Aorta (tissue), 5 donors: ENCODE measurements at places on chromosomes 6 and 20. TPM values are rescaled to one million over a fixed set of nuclear protein-coding genes. Genes with fewer than 3 reads are reported as not detected.
A peak's percentile ranks its signal among the peaks of the same experiment; 100 is the strongest.

The POM121L2 gene
- not detected for polyA plus RNA-seq

DNA sequence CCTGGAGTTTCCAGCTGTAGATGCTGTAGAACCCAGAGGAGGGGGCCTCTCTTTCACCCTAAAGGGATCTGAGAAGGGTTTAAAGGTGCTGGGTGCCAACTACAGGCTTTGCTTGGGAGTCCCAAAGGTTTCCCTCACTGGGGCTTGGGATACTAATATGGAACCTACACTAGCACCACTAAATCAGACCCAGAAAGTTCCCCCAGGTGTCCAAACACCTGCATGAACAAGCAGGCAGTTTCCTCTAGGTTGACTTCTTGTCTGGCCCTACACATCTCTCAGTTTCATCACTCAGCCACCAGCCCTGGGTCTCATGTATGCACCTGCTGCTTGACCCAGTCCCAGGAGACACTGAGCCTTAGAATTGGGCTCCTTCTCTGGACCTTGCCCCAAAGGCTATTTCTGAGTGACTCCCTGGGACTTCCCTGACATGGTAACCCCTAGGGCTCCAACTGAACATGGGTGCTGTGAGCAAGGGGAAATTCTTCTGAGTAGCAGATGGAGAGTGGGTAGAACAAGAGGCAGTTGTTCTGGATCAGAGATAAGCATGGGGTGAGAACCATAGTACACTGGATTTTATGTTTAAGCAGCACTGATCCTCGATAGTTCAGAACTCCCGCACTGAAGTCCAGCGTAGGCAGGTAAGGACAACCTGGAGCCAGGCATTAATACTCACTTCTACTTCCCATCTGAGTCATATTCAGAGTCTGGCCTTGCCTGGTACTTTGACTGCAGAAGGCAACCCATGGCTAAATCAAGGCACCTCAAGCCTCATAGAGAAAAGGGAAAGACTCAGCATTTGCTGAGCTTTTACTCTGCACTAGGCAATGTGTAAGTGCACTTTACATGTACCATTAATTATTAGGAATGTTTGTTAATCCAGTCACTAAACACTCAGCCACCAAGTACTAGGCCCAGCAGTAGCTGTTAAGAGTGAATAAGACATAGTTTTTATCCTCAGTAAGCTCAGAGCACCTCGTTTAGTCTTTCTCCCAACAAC, 16.8 kb downstream of the BCL2L1 start:
- H3K27me3 ChIP-seq: no peaks in the 10 kb centered on the region
- no peak for DNase-seq
- H3K27ac ChIP-seq: peak overlapping the region; percentile 41
- no peak overlapping the region for H3K4me3 ChIP-seq

DNA sequence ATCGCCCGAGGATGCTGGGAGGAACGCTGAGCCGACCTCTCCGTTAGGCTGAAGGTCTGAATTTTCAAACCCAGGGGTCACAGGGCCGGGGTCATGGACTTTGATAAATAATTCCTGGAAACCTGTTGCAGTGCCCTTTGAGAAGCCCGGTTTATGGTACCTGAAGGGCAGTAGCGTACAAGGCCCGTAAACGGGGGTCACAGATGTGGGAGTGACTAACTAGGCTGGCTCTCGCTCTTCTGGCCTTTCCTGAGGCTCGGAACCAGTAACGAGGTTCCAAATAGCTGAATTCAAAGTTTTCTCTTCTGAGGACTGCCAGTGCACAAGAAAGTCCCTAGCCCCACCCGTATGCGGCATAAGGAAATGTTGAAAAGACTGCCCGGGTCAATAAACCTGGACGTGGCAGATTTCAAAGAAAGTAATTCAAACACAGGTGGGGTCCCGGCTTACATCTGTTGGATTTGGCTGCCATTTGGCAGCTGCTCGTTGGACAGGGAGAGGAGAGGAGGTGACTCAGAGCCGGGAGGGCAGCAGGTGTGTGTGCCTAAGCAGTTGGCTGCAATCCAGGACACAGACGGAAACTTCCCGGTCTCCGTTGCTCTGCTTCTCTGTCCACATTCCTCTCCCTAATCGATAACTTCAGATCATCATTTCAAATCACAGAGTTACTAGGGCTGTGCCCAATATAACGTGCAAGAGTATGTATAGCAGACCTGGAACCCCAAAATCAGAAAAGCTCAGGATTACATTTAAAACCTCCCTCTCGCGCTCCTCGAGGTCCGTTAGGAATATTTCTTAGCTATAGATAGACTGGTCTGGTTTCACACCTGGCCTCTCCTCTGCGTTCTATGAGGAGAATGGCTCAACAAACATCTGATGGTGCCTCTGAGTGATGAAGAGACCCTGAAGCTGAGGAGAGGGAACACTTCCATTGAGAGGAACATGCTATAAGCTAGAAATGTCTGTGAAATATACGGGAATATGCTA, 765 bp upstream of the GMDS start:
- peak overlapping the region; percentile 68 for H3K27ac ChIP-seq
- peak overlapping the region; percentile 95 for H3K4me3 ChIP-seq
- no peaks in the 10 kb centered on the region for H3K36me3 ChIP-seq

GRCh38 chr6:36361071-36361470, 24.4 kb upstream of the BNIP5 start:
- H3K4me3 ChIP-seq: no peak overlapping the region
- H3K27ac ChIP-seq: no peak overlapping the region
- no peak for DNase-seq
- no peaks in the 10 kb centered on the region for H3K36me3 ChIP-seq
- no peaks in the 10 kb centered on the region for H3K4me1 ChIP-seq
- no peaks in the 10 kb centered on the region for H3K27me3 ChIP-seq

DNA sequence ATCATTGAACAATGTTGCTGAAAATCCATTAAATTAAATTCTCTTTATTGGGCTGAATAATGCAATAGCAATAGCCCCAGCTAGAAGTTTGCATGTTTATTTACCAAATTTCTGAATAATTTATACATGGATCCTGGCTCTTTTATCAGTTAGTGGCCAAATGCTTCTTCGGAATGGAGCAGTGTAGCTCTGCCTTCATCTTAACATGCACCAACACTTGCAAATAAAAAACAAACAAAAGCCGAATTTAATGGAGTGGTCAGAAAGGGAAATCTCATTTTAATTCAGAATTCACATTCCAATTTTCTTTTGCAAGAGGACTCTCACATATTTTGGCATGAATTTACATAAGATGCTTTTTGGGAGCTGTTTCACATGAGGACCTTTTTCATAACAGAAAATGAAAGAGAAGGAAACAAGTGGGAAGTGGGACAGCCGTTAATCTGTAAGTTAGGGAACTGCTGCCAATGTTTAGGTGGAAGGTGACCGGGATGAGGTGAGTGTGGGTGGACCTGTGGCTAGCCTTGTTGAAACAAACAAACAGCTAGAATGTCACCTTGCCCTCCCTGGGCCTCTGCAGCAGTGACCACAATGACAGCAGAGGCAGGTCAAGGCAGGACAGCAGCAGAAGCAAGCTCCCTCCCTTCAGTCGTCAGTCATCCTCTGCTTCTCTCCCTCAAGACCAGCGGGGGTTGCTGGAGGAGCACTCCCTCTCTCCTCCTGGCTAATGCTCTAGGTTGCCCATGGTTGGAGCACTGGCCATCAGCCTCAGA, 73.2 kb downstream of the INSM1 start:
- H3K36me3 ChIP-seq: no peaks in the 10 kb centered on the region
- no peak for DNase-seq
- no peak overlapping the region for H3K4me3 ChIP-seq
- no peaks in the 10 kb centered on the region for H3K27me3 ChIP-seq
- no peaks in the 10 kb centered on the region for H3K4me1 ChIP-seq

GRCh38 chr20:23120936-23121750, 35.0 kb upstream of the CD93 start:
- H3K4me3 ChIP-seq: no peak overlapping the region
- H3K27me3 ChIP-seq: no peaks in the 10 kb centered on the region
- no peaks in the 10 kb centered on the region for H3K4me1 ChIP-seq
- no peak overlapping the region for H3K27ac ChIP-seq

DNA sequence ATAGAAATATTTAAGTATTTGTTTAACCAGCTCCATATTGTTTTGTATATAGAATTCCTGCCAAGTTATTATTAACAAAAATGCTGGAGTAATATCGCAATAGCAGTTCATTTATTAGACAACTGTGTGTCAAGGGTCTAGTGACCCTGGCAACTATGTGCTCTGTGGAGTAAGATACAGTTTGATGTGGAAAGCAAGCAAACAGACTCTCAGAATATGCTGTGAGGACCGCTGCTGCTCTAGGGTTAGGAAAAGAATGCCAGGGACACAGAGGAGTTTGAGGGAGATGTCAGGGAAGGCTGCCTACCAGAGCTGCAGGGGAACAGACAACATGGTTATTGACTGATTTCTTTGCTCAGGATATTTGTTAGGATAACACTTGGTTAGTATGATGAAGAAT, 71.2 kb downstream of the HIVEP1 start:
- no peaks in the 10 kb centered on the region for H3K36me3 ChIP-seq
- no peak overlapping the region for H3K27ac ChIP-seq
- DNase-seq: no peak
- H3K4me3 ChIP-seq: no peak overlapping the region
- no peaks in the 10 kb centered on the region for H3K27me3 ChIP-seq

- no peak overlapping the region for H3K27ac ChIP-seq
- H3K27me3 ChIP-seq: no peaks in the 10 kb centered on the region
- DNase-seq: peak; percentile 22
- peaks cover 3% of the 10 kb centered on the region for H3K4me1 ChIP-seq
Observed at GRCh38 chr20:58143531-58143930, 84.9 kb downstream of the ANKRD60 start.

The MYMX gene
- polyA plus RNA-seq: 1.3 TPM

The SGK2 gene
- 2.7 TPM for polyA plus RNA-seq

The DDX43 gene
- polyA plus RNA-seq: 1.6 TPM

- H3K4me3 ChIP-seq: peak overlapping the region; percentile 18
- H3K36me3 ChIP-seq: no peaks in the 10 kb centered on the region
- H3K27me3 ChIP-seq: no peaks in the 10 kb centered on the region
- no peaks in the 10 kb centered on the region for H3K4me1 ChIP-seq
- peak; percentile 83 for DNase-seq
Observed at GRCh38 chr20:25750765-25751696, 54.4 kb upstream of the ZNF337 start.

DNA sequence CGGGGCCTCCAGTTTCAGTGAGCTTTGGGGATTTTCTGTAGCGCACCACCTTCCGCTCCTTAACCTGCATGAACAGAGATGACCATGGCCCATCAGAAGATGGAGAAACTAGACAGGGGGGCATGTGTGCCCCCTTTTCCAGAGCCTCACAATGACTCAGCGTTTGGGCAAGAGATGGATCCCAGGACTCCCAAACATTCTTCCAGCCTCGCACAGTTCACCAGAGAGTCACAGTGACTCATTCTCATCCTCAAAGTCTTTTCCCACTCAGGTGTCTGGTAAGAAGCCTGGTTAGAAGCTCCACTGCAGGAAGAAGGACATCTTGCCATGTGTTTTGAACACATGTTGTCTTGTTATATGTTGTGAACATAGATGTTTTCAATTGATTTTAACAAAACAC, 76.2 kb upstream of the FRMD1 start:
- no peaks in the 10 kb centered on the region for H3K27me3 ChIP-seq
- H3K4me1 ChIP-seq: no peaks in the 10 kb centered on the region
- H3K4me3 ChIP-seq: no peak overlapping the region
- no peaks in the 10 kb centered on the region for H3K36me3 ChIP-seq
- no peak overlapping the region for H3K27ac ChIP-seq
- no peak for DNase-seq

- H3K36me3 ChIP-seq: no peaks in the 10 kb centered on the region
- H3K4me3 ChIP-seq: no peak overlapping the region
Observed at GRCh38 chr20:17228624-17229061, 1.8 kb downstream of the PCSK2 start.

The HS3ST5 gene
- polyA plus RNA-seq: not detected

The BFSP1 gene
- 2.4 TPM for polyA plus RNA-seq

DNA sequence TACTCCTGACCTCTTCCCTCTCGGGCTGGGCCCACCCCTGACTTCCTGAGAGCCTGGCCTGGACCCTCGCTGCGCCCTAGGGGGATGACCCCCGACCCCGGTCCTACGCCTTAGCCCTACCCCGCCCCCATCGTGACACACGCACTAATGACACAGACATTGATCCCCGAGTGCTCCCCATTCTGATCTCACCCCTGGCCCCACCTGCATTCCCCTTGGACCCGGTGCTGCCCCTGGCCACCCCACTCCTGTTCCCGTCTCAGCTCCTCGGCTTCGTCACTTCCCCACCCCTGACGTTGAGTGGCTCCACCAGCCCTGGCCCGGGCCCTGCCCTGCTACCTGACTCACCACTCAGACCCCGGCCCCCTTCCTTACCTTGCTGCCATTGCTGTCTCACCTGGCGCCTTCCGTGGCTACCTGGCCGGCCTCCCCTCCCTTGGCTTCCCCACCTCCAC, 12.1 kb downstream of the RBCK1 start:
- H3K4me1 ChIP-seq: no peaks in the 10 kb centered on the region
- H3K4me3 ChIP-seq: no peak overlapping the region
- H3K27ac ChIP-seq: no peak overlapping the region
- H3K27me3 ChIP-seq: no peaks in the 10 kb centered on the region
- no peaks in the 10 kb centered on the region for H3K36me3 ChIP-seq

DNA sequence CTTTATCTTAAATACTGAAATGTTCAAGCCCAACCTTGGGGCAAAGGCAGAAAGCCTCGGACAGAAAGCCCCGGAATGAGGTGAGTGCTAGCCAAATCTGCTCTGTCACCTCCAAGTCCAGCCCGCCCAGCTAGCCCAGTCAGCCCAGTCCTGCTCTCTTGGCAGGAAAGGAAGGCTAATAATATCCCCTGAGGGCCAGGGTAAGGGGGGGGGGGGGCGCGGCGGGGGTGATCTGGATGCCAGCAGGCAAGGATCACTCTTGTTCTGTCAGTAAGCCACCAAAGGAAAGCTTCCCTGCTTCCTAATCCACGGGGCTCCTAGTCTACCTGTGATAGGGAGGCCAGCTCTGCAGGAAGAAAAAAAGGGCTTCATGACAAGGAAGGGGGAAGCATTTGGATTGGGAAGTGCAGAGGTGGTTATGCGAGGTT, 1.1 kb downstream of the NDRG3 start:
- peak overlapping the region; percentile 33 for H3K27ac ChIP-seq
- peak overlapping the region; percentile 84 for H3K4me3 ChIP-seq
- H3K27me3 ChIP-seq: no peaks in the 10 kb centered on the region
- peak; percentile 83 for DNase-seq

The PLN gene
- 955 TPM for polyA plus RNA-seq

- no peaks in the 10 kb centered on the region for H3K27me3 ChIP-seq
- H3K27ac ChIP-seq: no peak overlapping the region
- no peak overlapping the region for H3K4me3 ChIP-seq
- H3K36me3 ChIP-seq: no peaks in the 10 kb centered on the region
- DNase-seq: no peak
- H3K4me1 ChIP-seq: no peaks in the 10 kb centered on the region
Observed at GRCh38 chr6:122726649-122727048, 52.9 kb upstream of the FABP7 start.

The MAS1L gene
- polyA plus RNA-seq: not detected
